Erythroblast (primary cell): ENCODE measurements at places on chromosomes 13 and 19.

DNA sequence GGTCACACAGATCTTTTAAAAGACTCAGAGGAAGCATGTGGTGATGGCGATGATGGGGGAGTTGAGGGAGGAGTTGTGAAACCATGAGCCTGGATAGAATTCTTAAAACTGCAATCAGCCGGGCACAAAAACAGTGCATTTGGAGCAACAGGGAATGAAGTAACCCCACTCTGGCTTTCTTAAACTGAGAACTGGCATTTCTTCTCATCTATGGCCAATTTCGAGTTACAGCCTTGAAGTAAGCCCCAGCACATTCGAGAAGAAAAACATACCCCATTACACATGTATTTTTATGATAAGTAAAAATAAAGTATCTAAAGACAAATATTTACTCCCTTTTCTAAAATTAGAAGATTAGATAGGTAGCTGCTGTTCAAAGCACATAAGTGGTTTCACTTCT is 70.1 kb downstream of the DCLK1 start:
- no peak for DNase-seq

- no peak for DNase-seq
These were observed 5.2 kb upstream of the OR7A5 start for GRCh38 chr19:14840206-14840605.

GRCh38 chr13:80000684-80001509 is 340.0 kb downstream of the SPRY2 start:
- DNase-seq = no peak

GRCh38 chr19:35125270-35125717 is 9.6 kb downstream of the LGI4 start:
- no peak for DNase-seq

GRCh38 chr19:38105574-38105973 is 118.4 kb downstream of the DPF1 start:
- no peak for DNase-seq

DNA sequence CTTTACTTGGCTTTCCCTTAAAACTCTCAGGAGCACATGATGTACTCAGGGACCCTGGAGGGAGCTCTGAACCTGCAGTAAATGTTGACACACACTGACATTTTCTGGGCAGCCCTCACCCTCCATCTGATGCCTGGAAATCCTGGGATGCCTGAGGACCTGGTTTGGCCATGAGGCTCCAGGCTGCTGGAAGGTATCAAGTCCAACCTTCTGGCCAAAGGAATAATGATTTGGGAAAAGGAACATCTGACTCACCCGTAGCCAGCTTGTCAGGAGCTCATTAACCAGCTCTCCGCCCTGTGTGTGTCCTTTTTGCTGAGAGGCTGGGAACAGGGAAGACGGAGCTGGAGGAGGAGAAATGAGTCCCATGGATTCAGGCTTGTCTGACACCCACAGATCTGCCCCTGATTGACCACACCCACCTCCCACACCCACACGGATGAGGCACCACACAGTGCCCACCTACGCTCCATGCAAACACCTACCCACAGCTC is 10.3 kb downstream of the ZNF558 start:
- no peak for DNase-seq

GRCh38 chr13:95067303-95067702 is 233.9 kb downstream of the ABCC4 start:
- DNase-seq = no peak

DNA sequence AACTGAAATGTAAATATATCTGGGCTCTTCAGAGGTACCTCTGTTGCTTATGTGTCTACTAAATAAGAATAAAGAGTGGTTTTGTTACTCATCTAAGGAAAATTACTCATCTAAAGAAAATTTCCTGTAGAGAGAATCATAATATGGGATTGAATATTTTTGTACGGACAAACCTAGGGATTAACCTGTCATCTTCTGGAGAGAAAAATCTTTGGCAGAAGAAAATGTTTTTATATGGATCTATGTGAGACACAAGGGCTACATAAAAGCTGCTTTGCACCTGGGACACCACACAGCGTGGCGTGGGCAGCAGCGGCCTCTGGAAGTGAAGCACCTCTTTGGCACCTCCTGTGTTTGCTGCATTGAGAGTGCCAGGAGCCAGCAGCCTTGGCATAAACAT is 242.9 kb upstream of the DACH1 start:
- DNase-seq = no peak
